H9 (cell line): ENCODE measurements at places on chromosomes 7 and 10. TPM values are rescaled to one million over a fixed set of nuclear protein-coding genes. Genes with fewer than 3 reads are reported as not detected.

DNA sequence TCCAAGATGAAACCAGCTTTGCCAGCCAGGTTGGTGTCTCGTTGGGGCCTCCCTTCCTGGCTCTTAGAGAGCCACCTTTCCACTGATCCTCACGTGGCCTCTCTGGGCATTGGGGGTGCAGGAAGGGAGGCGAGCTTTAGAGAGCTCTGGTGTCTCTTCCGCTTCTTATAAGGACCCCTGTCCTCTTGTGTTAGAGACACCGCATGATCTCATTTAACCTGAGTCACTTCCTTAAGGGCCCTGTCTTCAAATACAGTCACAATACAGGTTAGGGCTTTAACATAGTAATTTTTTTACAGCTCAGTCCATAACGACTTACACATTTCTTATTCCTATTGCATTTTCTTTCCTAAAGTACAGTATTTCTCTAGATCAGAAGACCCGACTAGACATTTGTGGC, 535.8 kb downstream of the SDK1 start:
- H3K27me3 ChIP-seq: no peaks in the 10 kb centered on the region
- no peak overlapping the region for H3K4me3 ChIP-seq
- H3K4me1 ChIP-seq: no peaks in the 10 kb centered on the region

DNA sequence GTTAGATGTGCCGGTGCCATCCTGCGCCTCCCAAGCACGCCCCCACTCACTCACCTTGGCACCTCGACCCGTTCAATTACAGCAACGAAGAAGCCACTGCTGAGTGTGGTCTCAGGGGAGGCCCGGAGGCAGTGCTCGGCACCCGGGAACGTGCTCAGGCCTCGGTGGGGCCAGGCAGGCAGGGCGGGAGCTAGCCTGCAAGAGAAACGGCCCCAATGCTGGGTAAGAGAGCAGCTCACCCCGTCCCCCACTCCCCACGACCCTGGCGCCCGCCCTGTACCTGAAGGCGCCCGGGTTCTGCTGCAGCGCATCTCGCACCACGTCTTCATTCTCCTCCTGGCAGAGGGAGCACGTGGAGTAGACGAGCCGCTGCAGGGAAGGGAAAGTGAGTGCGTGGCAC, 5.1 kb downstream of the NSUN5 start:
- no peak for DNase-seq
- H3K36me3 ChIP-seq: peaks cover 18% of the 10 kb centered on the region; the same call in 2 of the 3 replicates
- H3K4me1 ChIP-seq: no peaks in the 10 kb centered on the region; the same call in 1 of the 2 replicates
- H3K4me3 ChIP-seq: no peak overlapping the region

- H3K27me3 ChIP-seq: no peaks in the 10 kb centered on the region
- no peaks in the 10 kb centered on the region for H3K4me1 ChIP-seq
- no peaks in the 10 kb centered on the region for H3K36me3 ChIP-seq
- DNase-seq: no peak
- H3K4me3 ChIP-seq: no peak overlapping the region
- H3K27ac ChIP-seq: no peak overlapping the region
Observed at GRCh38 chr7:26709210-26709990, 155.0 kb downstream of the SKAP2 start.

DNA sequence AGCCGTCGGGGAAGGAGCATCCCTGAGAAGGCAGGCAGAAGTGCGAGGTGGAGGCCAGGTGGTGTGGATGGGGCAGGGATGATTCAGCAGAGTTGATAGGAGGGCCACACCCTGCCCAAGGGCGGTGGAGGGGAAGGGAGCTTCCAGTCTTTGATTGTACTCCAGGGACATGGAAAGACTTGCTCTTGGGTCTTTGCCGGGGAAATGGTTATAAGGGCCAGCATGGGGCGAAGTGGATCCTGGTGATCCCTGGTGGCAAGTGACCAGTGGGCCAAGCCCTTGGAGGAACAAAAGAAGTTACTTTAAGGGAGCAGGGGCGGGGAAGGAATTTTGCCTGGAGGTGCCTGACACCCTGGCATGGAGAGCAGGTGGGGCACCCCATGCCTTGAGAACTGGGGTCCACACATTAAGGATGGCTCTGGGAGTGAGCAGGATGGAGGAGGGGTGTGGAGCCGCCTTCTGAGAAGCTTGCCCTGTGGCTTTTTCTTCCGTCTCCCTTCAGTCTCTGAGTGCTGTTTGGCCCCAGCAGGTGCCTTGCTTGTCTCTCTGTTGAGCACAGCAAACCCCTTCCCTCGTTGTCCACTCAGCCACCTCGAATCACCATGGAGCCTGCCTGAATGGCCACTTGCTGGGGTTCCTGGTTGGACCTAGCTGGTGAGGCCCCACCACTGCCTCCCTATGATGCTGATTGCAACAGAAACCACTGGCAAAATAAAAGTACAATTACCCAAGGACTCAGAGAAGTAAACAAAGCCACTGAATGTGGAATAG, 83.9 kb downstream of the RAMP3 start:
- no peak overlapping the region for H3K27ac ChIP-seq
- no peaks in the 10 kb centered on the region for H3K4me1 ChIP-seq
- no peak overlapping the region for H3K4me3 ChIP-seq
- H3K27me3 ChIP-seq: no peaks in the 10 kb centered on the region
- no peak for DNase-seq
- H3K36me3 ChIP-seq: no peaks in the 10 kb centered on the region

GRCh38 chr10:103969436-103969835, 2.5 kb downstream of the SLK start:
- no peaks in the 10 kb centered on the region for H3K36me3 ChIP-seq
- H3K27me3 ChIP-seq: no peaks in the 10 kb centered on the region
- peaks cover 3% of the 10 kb centered on the region; the same call in 1 of the 2 replicates for H3K4me1 ChIP-seq
- H3K4me3 ChIP-seq: no peak overlapping the region; the same call in 1 of the 2 replicates

DNA sequence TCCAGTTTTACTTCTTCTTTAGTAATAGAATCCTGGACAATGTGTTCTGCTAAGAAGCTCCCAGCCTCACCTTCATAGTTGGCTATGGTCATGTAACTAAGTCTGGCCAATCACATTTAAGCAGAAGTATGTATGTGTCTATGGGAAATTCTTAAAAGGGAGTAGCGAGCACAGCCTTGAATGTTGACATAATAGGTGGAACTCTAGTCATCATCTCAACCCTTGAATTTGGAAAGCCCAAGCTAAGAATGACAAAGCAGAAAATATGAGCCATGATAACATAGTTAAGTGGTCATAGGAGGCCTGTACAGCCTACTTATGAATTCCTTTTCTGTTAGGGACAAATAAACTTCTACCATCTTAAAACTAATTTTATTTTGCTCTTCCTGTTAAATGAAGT, 134.1 kb downstream of the MAGI2 start:
- no peak for DNase-seq
- H3K4me3 ChIP-seq: no peak overlapping the region
- no peaks in the 10 kb centered on the region for H3K36me3 ChIP-seq
- no peak overlapping the region for H3K27ac ChIP-seq
- no peaks in the 10 kb centered on the region for H3K27me3 ChIP-seq

DNA sequence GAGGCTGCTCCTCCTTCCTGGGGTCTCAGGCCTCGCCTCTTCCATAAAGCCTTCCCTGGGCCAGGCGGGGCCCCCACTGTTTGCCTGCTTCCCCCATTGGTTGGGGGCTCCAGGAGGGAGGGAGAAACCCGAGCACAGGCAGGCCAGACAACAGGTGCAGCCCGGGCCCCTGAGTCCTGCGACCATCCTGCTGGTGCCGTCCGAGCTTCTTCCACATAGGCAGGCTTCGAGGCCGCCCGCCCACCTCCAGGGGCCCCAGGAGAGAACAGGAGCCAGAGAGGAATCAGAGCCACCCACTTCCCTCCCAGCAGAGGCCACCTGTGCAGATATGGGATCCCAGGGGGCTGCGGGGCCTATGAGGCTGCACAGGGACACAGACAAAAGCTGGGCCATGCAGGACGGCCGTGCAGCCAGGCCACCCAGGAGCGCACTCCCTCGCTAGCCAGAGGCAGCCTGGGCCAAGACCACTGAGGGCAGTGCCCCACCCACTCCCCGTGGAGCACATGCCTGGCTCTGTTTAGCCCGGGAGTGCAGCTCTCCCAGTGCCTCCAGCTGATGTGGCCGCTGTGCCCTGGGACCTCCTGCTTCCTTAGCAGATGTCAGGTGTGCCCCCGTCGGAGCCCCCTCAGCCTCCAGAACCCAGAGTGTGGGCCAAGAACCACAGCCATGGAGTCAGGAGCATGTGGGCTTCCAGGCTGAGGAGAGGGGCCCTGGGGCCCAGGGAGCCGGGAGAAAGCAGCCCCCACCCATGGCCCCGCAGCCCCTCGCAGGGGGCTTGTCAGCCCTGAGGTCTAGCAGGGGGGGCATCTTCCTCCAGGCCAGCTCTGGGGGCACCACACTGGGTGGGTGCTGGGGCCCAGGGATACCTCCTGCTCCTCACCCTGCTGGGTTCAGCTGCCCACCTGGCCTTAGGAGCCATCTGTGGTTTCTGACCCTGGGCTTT, 59.9 kb upstream of the INPP5A start:
- H3K27me3 ChIP-seq: no peaks in the 10 kb centered on the region; the same call in 1 of the 2 replicates
- no peaks in the 10 kb centered on the region for H3K36me3 ChIP-seq
- no peak overlapping the region for H3K27ac ChIP-seq
- DNase-seq: no peak
- no peak overlapping the region for H3K4me3 ChIP-seq

- H3K27me3 ChIP-seq: no peaks in the 10 kb centered on the region
- no peak for DNase-seq
- peaks cover 5% of the 10 kb centered on the region; the same call in 1 of the 2 replicates for H3K4me1 ChIP-seq
- H3K27ac ChIP-seq: no peak overlapping the region
- H3K4me3 ChIP-seq: no peak overlapping the region
Observed at GRCh38 chr7:3861941-3862340, 560.9 kb downstream of the SDK1 start.

DNA sequence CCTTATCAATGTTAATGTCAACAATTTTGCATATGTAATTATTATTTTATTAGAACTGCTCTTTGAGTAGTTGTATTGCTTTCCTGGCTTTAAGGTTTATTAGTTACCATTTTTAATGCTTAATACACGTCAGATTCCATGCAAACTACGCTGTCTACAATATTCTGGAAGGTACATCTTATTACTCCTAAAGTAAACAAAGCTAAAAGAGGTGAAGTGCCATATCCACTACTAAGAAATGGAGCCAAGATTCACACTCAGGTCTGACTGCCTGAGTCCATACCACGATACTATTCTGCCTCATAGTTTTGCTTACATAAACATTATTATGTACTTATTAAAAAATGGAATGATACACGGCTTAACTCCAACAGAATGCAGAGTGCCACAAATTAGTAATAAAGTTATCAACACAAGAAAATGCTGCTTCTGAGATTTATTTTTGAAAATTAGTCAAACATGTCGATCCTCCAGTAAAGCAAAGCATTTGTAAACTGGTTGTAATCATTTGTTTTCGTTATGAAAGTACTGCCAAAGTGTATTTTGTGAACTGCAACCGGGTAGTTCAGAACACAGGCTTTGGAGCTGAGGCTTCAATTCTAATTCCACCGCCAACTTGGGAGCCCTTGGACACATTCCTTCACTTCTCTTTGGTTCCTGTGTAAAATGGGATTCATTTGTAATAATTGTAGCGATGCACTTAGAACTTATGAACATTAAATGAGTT, 1.1 kb upstream of the DMTF1 start:
- no peaks in the 10 kb centered on the region for H3K4me1 ChIP-seq
- no peak overlapping the region for H3K27ac ChIP-seq
- peak overlapping the region; percentile 98 for H3K4me3 ChIP-seq

- peaks cover 29% of the 10 kb centered on the region for H3K36me3 ChIP-seq
- no peak overlapping the region for H3K27ac ChIP-seq
- no peak overlapping the region for H3K4me3 ChIP-seq
- peaks cover 3% of the 10 kb centered on the region; the same call in 1 of the 2 replicates for H3K4me1 ChIP-seq
Observed at GRCh38 chr10:29344073-29344820, 55.4 kb downstream of the LYZL1 start.

DNA sequence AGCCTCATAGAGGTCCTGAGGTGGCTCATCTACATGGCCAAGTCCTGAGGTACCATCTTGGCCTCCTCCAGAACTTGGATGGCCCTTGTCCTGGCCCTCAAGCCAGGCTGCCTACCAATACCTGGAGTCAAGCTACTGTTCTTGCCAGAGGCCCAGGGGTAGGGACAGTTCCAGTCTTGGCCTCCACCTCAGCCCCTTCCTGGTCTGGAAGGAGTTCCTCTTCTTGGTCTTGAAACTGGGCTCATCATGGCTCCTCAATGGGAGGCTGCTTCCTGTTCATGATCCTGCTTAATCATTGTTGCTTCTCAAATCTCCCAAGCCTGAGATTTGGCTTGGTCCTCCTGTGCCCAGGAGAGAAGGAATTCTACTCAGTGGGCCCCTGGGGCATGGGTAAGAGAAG, 3.9 kb downstream of the HPS6 start:
- H3K27me3 ChIP-seq: no peaks in the 10 kb centered on the region
- H3K36me3 ChIP-seq: no peaks in the 10 kb centered on the region
- DNase-seq: no peak
- no peaks in the 10 kb centered on the region for H3K4me1 ChIP-seq
- H3K27ac ChIP-seq: no peak overlapping the region

GRCh38 chr7:89908736-89909135, 245.5 kb upstream of the STEAP1 start:
- H3K27me3 ChIP-seq: no peaks in the 10 kb centered on the region
- H3K4me3 ChIP-seq: no peak overlapping the region
- H3K36me3 ChIP-seq: no peaks in the 10 kb centered on the region
- no peak overlapping the region for H3K27ac ChIP-seq
- DNase-seq: no peak
- H3K4me1 ChIP-seq: no peaks in the 10 kb centered on the region

GRCh38 chr7:33418251-33418701, 288.9 kb downstream of the BBS9 start:
- peak; percentile 60 for DNase-seq
- H3K4me3 ChIP-seq: no peak overlapping the region
- no peaks in the 10 kb centered on the region; the same call in 1 of the 2 replicates for H3K4me1 ChIP-seq
- H3K27ac ChIP-seq: no peak overlapping the region

DNA sequence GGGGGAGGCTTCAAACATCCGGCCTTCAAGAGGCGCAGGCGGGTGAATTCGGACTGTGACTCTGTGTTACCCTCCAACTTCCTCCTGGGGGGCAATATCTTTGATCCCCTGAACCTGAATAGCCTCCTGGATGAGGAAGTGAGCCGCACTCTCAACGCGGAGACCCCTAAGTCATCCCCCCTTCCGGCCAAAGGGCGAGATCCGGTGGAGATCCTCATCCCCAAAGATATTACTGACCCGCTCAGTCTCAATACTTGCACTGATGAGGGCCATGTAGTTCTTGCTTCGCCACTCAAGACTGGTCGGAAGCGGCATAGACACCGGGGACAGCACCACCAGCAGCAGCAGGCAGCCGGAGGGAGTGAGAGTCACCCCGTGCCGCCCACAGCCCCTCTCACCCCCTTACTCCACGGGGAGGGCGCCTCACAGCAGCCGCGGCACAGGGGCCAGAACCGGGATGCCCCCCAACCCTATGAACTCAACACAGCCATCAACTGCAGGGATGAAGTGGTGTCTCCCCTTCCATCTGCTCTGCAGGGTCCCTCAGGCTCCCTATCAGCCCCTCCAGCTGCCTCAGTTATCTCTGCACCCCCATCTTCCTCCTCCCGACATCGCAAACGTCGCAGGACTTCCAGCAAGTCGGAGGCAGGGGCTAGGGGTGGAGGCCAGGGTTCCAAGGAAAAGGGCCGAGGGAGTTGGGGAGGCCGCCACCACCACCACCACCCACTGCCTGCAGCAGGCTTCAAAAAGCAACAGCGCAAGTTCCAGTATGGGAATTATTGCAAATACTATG, 1.1 kb downstream of the MEPCE start:
- no peak overlapping the region for H3K27ac ChIP-seq
- H3K4me3 ChIP-seq: peak overlapping the region; percentile 86
- no peaks in the 10 kb centered on the region for H3K4me1 ChIP-seq

- peak overlapping the region; percentile 27 for H3K4me3 ChIP-seq
- H3K27me3 ChIP-seq: no peaks in the 10 kb centered on the region
- no peaks in the 10 kb centered on the region for H3K36me3 ChIP-seq
- DNase-seq: peak; percentile 84
Observed at GRCh38 chr7:92763636-92764423, 72.5 kb downstream of the CDK6 start.

Gene COMTD1
- 28.3 and 29.9 TPM in 2 replicates for total RNA-seq

Gene HMX2
- total RNA-seq: 0.35 and 0.46 TPM in 2 replicates

Gene CYP3A7
- total RNA-seq: not detected in 2 replicates

Gene WASHC2C
- total RNA-seq: 36.7 and 38.5 TPM in 2 replicates

Gene ELN
- 0.37 and 0.55 TPM in 2 replicates for total RNA-seq
